NCI-H2081 treated with DMSO at 0.1 percent for 48 hours (cell line): ENCODE measurements at places on chromosomes 2 and 18.

DNA sequence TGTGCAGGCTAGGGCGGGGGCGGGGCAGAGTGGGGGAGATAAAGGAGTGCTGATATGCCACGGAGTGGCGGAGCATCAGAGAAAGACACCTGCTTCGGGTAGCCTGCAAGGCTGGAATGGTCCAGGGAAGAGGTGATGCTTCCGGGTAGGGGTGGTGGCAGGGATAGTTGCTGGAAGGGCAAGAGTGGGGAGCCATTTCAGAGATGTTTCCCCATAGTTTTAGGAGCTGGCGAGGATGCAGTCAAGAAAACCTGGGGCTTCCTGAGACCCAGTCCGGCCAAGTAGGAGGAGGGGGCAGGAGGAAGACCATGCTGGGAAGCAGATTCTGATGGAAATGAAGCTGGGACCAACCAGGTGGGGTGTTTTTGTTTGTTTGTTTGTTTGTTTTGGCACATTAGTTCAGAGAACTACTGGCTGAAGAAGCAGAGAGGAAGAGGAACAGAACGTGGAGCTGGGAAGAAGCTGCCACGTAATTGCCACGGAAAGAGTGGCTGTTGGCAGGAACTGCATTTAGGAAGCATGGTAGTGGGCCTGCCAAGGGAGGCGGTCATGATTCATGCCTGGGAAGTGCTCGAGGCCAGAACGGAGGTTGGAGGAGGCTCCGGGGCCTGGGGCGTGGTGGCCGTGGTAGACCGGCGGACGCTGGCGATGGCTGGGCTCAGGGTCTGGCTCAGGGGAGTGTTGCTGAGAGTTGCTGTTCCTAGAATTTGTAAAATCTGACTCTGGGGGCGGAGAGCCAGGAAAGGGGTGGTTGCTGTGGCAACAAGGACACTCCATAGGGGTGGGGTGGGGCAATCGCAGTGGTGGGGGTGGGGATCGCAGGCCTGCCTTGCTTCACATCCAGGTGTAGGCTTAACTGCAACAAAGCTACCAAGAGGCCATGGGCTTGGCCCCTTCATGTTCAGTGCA is 8.6 kb upstream of the INPP5D start:
- no peak for DNase-seq

- DNase-seq, result no peak
These were observed 33.8 kb downstream of the UBXN4 start for GRCh38 chr2:135775420-135775819.

DNA sequence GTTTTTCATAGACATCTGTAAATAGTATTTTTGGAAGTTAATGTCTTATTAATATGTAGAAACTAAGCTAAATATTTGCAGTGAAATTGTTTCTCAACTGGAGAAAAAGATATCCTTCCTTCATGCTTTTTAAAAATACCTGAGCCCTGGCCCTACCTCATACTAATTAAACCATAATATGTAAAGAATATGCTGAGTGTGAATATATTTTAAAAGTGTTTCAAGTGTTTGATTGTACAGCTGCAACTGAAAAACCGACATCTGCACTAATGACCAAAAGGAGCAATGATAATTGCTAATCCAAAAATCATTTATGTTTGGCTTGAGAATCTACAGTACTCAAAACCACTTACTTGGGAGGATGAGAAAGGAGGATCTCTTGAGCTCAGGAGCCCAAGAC is 156.7 kb downstream of the MBD5 start:
- DNase-seq, result no peak

- peak; percentile 43 for DNase-seq
These were observed 10.3 kb upstream of the FTCDNL1 start for GRCh38 chr2:199861132-199861774.

DNA sequence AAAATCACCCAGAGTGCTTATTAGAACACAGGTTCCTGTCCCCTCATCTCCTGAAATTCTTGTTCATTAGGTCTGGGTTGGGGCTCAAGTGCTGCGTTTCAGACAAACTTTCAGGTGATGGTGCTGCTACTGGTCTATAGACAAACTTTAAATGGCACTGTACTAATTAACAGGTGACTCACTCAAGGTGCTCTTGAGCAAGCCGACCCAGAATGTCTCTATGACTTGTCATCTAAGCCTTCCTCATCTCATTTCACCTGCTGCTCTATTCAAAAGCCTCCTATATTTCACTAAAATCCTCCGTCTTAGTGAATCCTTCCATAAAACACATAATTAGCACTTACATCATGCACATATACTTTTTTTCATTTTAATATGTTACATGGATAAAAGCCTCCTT is 29.9 kb upstream of the STK39 start:
- no peak for DNase-seq

DNA sequence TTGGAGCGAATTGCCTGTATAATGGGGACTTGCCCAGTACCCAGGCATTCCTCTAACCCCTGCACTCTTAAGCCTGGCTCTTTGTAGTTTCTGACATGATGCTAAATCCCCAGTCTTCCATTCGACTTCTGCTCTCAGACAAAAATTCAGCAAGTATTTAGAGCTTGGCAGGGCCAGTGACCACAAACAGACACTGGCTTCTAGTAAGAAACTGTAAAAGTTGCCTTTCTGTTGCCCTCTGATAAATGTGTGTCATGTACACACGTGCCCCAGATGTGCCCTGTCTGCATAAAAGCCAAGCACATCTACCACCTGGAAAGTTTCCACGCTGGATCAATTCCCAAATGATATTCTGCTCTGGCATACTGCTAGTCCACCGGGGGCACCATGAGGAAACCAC is 18.0 kb downstream of the PAX3 start:
- no peak for DNase-seq

DNA sequence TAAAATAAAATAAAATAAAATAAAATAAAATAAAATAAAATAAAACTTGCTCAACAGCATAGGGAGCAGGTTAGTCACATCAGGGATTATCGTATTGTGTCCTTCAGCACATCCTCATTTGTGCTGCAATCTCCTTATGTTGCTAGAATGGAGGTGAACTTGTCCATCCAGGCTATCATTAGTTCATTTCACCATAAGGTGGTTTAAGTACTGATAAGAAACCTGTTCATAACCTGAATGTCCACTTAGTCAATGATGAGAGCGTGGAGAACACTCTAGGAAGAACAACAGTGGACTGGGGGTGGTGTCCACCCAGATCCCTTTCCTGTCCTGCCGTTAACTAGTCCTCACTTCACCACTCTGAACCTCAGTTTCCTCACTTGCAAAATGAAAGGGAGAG is 21.9 kb downstream of the DHRS9 start:
- no peak for DNase-seq
